Activated CD8-positive, alpha-beta memory T cell treated with anti-CD3 and anti-CD28 coated beads, Interleukin-2, amount 50 U/mL, for 48 hours (primary cell): ENCODE measurements at places on chromosomes 6 and 20.

GRCh38 chr6:24666097-24666640, 530 bp downstream of the TDP2 start:
- no peak for DNase-seq

- no peak for DNase-seq
Observed at GRCh38 chr20:41142919-41143318, 5.6 kb downstream of the PLCG1 start.

GRCh38 chr6:31126396-31127175, 6.3 kb upstream of the CDSN start:
- DNase-seq: no peak

DNA sequence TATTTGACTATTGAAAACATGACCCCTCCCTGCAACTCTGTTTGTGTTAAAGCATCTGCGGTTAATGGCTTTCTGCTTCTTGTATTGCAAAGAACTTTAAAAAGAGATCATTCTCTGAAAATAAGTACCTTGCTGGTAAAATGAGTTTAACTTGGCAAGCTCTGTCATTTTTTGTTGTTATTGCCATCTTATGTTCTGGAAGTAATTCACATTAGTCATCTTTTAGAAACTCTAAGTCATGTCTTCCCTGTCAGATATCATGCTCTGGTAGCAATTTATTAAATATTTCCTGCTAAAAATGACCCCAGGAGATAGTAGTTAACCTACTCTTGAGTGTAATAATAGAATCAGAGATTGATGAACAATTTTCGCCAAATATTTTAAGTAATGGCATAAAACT, 890.6 kb downstream of the KIF16B start:
- no peak for DNase-seq

DNA sequence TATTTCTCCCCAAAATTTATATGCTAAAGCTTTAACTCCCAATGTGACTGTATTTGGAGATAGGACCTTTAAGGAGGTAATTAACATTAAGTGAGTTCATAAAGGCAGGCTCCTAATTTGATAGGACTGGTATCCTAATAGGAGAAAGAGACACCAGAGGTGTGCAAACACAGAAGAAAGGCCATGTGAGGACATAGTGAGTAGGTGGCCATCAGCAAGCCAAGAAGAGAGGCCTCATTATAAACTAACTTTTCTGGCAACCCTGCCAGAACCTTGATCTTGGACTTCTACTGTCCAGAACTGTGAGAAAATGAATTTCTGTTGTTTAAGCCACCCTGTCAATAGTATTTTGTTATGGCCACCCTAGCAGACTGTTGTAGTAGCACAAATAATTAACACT, 177.9 kb upstream of the FUT9 start:
- DNase-seq: no peak

- DNase-seq: no peak
Observed at GRCh38 chr6:47162793-47163192, 120.7 kb upstream of the ADGRF1 start.

DNA sequence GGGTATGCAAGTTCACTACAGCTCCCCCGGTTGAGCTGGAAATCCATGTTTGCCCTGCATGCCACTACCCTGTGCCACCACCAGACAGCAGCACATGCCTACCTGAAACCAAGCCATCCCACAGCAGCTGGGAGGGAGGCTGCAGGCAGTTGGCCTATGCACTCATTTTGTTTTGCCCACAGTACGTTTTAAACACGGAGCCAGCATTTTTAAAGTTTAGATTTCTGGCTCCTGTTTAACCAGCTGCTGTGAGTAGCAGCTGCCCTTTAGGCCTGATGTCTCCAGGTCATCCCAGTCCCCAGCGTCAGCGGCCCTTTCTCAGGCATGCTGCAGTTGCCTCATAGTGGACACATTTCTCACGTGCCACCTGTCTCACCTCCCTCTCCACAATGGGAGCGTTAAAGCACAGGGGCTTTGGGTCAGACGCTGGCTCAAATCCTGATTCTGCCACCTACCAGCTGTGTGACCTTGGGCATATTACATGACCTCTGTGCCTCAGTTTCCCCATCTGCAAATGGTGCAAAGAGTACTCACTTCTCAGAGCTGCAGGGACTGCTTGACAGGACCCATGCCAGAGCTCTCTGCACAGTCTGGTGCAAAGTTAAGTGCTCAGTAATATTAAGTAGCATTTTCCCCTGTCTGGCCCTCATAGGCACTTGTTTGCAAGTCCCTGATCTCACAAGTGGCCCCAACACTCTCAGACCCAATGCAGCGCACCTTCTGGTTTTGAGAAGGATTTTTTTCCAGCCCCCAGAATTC, 8.2 kb upstream of the UBE2V1 start:
- no peak for DNase-seq

DNA sequence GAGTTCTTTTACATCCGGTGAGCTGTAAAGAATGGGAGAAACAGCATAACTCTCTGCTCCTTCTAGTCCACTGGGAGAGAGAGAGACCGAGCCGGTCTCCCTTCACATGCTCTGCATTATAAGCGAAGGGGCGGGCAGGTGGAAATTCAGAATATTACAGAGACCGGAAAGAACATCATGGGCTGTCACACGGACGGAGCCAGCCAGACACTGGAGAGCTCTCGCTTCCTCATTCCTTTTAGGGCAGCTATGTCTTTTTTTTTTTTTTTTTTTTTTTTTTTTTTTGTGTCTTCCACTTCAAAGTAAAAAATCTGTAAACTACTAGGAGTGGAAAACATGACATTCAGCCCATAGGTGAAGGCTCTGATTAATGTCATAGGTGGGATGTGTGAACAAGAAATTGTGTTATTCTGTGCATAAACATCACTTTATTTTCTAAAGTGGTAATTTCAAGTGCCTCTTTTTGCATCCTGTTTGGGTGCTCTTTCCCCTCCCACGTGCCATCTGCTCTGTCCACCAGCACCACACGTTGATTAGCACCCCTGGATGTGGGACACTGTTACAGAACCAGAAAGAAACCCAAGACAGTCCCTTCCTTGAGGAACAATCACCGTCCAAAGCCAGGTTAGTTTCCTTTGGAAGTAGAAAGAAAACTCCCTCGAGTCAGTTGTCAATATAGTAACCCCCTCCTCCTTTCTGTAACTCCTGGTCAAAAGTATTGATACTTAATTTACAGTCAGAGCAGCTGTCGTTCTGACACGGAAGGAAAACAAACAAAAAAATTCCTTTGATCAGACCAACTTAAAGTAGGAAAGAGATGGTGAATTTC, at the start of gene TAGAP:
Gene TAGAP (minus strand): TSS at position 93 of the 829 bp plus-strand sequence. CDS start 845 bp downstream, outside the sequence.
- peak; percentile 83 for DNase-seq

- no peak for DNase-seq
Observed at GRCh38 chr6:15956205-15957106, 172.4 kb upstream of the MYLIP start.

- DNase-seq: no peak
Observed at GRCh38 chr6:9112544-9112943, 677.2 kb upstream of the SLC35B3 start.

- DNase-seq: no peak
Observed at GRCh38 chr20:64093013-64093503, 8.9 kb upstream of the LKAAEAR1 start.

DNA sequence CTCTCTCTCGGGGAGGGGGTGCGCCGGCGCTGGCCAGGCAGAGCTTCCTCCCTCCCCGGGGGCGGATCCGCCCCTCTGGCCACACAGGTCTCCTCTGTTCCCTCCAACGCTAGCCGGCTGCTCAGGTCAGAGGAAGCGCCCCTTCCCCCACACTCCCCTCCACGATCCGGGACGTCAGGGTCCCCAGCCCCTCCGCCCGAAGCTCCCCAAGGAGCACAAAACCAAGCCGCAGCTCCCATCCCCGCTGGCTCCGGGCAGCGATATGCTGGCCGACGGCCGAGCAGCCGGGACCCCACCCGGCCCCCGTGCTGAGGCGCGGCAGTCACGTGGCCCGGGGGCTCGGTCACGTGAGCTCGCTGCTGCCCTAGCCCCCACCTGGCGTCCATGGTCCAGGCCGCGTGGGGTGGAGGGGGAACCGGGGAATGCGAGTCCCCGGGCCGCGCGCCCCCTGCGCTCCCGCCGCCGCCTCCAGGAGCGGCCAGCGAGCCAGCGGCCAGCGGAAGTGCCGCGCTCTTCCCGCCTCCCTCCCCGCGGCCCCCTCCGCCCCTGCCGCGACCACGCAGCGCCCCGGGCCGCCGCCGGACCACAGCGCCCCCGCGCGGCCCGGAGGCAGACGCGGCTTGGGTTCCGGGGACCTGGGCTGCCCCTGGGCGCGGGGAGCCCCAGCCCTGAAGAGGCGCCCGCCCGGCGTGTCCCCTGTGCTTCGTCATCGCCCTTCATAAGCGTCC, at the start of gene SLC35B2:
Gene SLC35B2 (minus strand): TSS at position 504 of the 728 bp plus-strand sequence. CDS start 118 bp downstream, at position 386.
- peak; percentile 85 for DNase-seq

GRCh38 chr6:103534095-103534494, 1325.6 kb downstream of the HACE1 start:
- no peak for DNase-seq

GRCh38 chr6:150368762-150369161, at the start of gene IYD:
IYD (plus strand) TSS chr6:150369012; CDS start chr6:150369032, 20 bp downstream.
- DNase-seq: no peak

DNA sequence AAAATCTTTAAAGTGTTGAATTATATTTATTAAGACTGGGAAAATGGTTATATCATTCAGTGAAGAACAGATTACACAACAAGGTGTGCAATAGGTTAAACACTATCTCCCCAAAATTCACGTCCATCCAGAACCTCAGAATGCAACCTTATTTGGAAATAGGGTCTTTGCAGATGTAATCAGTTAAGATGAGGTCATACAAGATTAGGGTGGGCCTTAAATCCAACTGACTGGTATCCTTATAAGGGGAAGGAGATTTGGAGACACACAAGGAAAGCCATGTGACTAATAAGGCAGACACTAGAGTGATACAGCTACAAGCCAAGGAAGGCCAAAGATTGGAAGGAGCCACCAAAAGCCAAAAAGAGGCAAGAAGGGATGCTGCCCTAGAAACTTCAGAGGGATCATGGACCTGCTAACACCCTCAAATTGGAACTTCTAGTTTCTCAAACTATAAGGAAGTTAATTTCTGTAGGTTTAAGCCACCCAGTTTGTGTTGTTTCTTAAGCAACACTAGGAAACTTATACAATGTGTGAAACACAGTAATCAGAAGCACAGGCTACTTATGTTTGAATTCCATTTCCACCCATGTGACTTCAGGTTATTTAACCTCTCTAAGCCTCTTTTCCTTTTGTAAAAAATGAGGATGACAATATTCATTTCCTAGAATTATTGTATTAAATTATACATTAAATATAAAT, 16.9 kb downstream of the ILRUN start:
- DNase-seq: no peak

GRCh38 chr20:16942051-16942450, 193.9 kb downstream of the OTOR start:
- no peak for DNase-seq

DNA sequence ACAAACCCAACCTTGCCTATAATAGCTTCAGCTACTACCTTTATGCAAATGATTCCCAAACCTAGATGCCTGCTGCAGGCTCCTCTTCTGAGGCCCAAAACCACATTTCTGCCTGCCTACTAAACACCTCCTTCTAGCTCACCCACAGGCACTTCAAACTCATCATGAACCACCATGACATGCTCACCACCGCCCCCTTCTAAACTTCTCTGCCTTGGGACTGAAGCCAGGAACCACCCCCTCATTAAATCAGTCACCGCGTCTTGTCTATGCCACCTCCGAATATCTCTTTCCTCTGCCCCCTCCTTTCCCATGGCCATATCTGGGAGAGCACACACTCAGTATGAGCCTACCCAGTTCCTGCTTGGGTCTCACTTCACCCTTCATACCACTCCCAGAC, 101.2 kb downstream of the SNAP25 start:
- DNase-seq: no peak

GRCh38 chr20:62162765-62163484, 19.4 kb downstream of the SS18L1 start:
- DNase-seq: no peak

GRCh38 chr6:75528423-75528822, 34.8 kb upstream of the FILIP1 start:
- no peak for DNase-seq

GRCh38 chr6:166408936-166409755, 26.4 kb upstream of the MPC1 start:
- no peak for DNase-seq

- no peak for DNase-seq
Observed at GRCh38 chr6:15462256-15462655, 200.6 kb downstream of the DTNBP1 start.

DNA sequence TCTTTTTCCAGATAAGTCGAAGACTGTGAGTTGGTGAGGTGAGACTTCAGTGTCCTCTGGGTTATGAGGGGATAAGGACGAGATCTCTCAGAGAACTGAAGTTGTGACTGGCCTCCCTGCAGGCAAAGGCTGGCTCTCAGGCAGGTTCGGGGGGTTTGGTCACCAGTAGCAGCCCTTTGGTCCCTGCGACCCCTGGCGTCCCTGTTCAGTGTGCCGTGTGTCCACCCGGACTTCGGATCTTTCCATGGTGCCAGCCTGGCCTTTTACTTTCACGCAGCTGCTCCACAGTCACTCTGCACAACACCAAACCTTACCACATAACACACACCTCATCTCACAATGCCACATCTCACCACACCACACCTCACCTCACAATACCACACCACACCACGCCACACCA, 131.9 kb downstream of the ERMARD start:
- DNase-seq: no peak

- DNase-seq: no peak
Observed at GRCh38 chr6:31352683-31353383, 4.1 kb downstream of the HLA-B start.

GRCh38 chr6:136889271-136890193, 32.6 kb upstream of the SLC35D3 start:
- DNase-seq: no peak

DNA sequence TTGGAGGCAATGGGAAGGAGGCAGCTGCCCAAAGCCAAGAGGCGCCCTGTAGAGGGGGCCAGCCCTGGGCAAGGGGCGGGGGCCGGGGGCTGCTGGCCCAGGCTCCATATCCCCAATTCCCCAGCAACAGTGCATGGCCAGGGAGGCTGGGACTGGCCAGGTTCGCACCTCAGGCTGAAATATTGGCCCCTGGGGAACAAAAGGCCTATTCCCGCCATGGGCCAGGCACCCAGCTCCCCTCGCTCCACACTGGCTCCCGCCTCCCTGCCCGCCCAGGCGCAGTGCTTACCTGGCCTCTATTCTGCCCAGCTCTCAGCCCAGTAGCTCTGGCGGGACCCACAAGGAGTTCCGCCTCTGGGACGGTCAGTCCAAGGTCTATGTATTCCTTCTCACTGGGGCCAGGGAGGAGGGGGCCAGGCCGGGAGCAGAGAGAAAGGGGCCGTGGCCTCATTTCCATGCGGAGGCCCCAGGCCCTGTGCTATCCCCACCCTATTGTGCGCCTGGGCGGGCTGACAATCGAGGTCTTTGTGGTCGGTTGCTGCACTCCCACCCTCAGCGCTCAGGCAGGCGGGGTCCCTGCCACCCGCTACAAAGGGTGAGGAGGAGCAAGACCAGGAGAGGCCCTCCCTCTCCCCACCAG, 42.3 kb downstream of the YTHDF1 start:
- DNase-seq: no peak
